ENCODE measurements at places on chromosomes 16 and 17.
A peak's percentile ranks its signal among the peaks of the same experiment; 100 is the strongest.

- no peak for DNase-seq
Measured at GRCh38 chr17:63816669-63817068, 10.6 kb upstream of the PSMC5 start.

- DNase-seq = no peak
Measured at GRCh38 chr17:39928858-39929645, 1.5 kb downstream of the LRRC3C start.

DNA sequence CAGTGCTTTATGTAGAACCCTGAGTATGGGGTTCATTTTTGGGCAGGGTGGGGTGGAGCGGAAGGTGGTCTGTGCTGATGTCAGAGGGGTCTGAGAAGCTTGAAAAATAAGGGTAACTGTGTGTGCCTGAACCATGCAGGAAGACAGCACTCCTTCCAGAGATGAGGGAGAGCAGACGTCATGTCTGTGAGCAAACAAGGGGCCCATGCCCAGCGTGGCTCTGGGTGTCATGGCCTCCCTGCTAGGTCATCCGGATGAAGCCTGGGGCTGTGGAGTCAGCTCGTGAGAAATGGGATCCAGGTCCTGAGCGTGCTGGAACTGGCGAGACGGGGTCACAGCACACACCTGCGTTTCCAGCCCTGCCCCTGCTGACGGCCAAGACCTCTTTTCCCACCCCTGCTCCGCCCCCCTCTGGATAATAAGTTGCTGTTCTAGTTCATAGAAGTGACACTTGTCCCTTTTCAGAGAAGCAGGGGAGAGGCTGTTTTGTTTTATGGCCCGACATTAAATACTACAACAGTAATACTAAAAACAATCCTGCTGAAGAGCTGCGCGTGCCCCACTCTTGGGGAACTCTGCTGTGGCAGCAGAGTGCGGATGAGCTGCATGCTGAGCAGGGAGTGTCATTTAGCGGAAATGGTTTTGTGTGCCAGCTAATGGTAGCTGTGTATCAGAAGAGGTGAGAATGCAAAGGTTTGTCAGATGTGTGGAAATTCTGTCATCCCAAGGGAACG is 92.6 kb downstream of the RPTOR start:
- DNase-seq = no peak

DNA sequence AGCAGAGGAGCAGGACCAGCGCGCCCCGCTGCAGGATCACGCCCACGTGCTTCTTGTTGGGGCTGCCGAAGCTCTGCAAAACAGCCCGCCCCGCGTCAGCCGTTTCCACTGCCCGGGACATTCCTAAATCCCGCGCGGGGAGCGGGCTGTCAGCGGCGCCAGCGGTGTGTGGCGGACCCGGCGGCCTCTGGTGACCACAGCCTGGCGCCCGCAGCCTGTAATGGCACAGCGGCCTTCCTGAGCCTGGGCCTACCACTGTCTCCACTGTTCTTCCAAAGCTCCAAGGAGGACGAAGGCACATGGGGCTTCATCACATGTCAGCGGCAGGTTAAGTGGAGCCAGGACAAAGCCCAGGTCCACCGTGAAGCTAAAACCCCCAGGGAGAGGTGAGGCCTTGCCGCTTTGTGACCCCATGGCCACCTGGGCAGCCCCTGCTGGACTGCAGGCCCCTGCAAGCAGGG is 2.5 kb downstream of the SLC47A2 start:
- peak; percentile 52 for DNase-seq

GRCh38 chr16:25060920-25061319 is 45.8 kb upstream of the ARHGAP17 start:
- DNase-seq = no peak

GRCh38 chr17:12683299-12683698 is 17.6 kb downstream of the MYOCD start:
- no peak for DNase-seq

- peak; percentile 28 for DNase-seq
Measured at GRCh38 chr16:17448640-17449638, 21.8 kb downstream of the XYLT1 start.

GRCh38 chr17:72465191-72466024 is 344.6 kb downstream of the SOX9 start:
- peak; percentile 54 for DNase-seq

GRCh38 chr16:1299868-1300203 is 9.6 kb upstream of the UBE2I start:
- DNase-seq = no peak

Data from pancreas (tissue), 10 donors.